ENCODE measurements at places on chromosomes 6 and 20.

GRCh38 chr6:167501831-167502385 is 177.0 kb downstream of the TTLL2 start:
- DNase-seq, result no peak

- DNase-seq, result no peak
These were observed 4.9 kb downstream of the SRMS start for GRCh38 chr20:63542696-63543095.

- DNase-seq, result no peak
These were observed 44.6 kb upstream of the IL17A start for GRCh38 chr6:52141596-52141995.

DNA sequence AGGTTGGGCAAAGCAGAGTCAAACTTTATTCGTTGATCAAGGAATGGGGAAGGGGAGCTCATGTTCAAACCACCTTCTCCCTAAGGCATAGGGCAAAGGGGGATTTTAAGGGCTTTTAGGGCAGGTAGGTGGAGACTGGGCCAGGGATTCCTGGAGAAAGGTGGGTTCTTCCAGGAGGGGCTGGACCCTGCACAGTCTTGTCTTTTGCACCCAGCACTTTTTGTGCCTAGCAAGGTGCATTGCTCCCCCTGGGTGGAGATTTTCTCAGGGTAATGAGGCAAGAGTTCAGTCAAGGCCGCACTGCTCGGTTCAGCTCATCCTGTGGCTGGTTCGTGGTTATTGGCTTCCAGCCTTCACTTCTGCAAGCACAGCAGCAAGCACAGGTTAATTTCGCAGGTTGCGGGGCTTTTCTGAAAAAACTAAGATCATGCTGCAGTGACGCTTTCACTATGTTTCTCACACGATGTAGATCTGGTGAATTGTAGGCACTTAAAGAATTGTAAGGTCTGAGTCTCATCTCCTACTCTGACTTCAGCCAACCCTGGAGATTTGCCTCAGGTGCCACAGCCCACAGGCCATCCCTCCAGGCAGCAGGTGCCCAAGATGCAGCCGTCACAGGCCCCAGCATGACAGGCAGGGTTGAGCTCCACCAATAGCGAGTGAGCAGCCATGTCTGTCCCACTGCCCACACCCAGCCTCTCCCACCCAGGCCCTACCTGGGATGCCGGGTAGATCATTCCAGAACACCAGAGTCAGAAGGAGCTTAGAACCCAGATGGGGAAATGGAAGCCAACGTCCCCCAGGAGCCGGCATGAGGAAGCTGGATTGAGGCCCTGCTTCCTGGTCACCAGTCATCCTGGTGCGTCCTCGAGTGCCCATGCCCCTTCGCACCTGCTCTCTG is 37.1 kb downstream of the SUN5 start:
- peak; percentile 80 for DNase-seq

DNA sequence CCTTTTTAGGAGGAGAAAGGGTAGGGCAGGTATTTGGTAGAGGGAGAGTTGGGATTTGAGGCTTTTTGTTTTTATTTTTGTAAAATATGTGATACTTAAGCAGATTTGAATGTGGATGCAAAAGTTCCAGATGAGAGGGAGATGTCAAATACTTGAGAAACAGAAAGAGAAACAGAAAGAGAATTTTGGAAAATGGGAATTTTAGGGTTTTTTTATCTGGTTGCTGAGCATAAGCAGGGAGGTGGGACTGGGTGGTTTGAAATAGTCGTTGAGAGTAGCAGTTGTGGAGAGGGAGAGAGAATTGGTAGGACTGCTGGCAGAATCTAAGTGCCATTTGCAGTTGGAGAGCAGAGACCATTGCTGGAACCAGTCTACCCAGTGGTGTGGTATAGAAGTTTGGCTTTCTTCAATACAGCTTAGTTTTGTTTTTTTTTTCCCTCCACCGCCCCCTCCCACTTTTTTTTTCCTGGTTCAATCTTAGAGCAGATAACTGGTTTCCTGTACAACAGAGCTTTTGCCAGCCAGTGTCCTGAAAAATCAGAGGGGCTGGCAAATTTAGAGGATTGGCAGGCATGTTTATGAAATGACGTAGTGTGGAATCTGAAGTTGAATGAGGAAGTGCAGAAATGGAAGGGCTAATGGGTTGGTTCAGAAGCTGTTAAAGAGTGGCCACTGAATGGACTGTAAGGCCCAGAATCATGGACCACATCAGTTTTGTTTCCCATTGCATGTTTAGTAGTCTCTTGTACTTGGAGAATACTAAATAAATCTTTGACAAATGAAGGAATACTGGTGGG is 68.7 kb downstream of the ATRN start:
- no peak for DNase-seq

DNA sequence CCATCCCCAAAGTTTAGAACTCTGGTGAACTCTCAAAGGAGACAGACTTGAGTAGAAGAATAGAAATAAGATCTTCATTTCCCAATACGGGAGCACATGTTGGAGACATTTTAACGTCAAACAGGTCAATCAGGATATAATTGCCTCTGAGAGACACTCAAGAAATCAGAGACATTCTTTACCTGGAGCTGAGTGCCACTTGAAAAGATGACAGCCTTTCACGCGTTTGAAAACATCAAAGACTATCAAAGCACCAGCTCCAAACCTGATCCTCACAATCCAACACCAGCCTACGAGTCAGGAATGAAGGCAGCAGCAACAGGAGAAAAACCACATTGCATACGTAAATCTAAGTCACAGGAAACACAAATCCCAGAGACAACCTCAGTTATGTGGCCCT is 571.5 kb upstream of the CDH4 start:
- DNase-seq, result no peak

- peak; percentile 66 for DNase-seq
These were observed 13.4 kb upstream of the FOXC1 start for GRCh38 chr6:1596088-1596852.

DNA sequence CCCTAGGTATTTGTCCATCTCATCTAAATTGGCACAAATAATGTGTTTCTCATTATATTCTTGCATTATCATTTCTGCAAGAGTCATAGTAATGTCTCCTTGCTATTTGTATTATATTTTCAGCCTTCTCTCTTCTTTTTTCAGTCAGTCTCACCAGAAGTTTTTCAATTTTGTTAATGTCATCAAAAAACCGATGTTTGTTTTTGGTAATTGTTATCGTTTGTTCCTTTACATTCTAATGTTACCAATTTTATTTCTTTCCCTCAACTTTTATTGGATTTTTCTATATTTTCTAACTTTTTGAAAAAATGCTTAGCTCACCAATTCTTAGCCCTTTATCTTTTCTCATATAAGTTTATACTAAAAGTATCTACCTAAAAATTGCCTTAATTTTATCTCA is 82.2 kb upstream of the NRSN1 start:
- DNase-seq, result no peak

All from activated CD4-positive, alpha-beta memory T cell treated with anti-CD3 and anti-CD28 coated beads, Interleukin-2, amount 10 ng/mL, durations not matched to agents 7 days and 5 days (primary cell).